ENCODE measurements at places on chromosomes 2 and 18.

GRCh38 chr2:181944914-181945291 is 40.8 kb upstream of the PPP1R1C start:
- no peak for DNase-seq

- no peak for DNase-seq
These were observed 383.6 kb downstream of the DCC start for GRCh38 chr18:52723550-52723970.

DNA sequence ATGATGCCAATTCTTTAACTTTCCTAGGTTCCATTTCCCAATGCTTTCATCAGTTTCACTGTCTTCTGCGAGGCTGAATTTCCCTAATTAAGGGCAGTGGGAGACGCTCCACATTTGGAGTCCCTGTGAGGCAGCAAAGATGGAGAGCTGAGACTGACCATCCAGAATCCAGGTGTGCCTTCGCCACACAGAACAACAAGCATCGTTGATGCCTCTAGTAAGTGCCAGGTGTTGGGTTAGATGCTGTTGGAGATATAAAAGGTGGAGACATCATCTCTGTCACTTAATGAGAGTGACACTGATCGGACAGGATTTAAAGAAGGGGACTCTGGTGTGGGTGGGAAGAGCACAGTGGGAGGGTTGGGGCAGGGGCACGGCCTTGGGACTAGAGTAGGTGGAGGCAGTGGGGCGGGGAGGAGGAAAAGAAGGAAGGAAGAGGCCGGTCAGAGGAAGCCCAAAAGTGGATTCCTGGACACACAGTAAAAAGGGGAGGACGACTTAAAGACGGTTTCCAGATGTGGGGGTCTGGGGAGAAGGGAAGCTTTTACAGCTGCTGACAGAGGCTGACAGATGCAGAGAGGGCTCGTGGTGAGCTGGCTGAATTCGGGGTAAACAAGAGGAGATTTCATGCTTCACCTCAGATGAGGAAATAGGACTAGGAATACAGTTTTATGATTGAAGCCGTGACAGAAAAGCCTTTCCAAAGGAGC is 113.0 kb downstream of the BCL2 start:
- DNase-seq = no peak

- no peak for DNase-seq
These were observed 21.6 kb downstream of the SMAD7 start for GRCh38 chr18:48929212-48929612.

GRCh38 chr18:49721981-49722380 is 91.4 kb downstream of the ACAA2 start:
- no peak for DNase-seq

DNA sequence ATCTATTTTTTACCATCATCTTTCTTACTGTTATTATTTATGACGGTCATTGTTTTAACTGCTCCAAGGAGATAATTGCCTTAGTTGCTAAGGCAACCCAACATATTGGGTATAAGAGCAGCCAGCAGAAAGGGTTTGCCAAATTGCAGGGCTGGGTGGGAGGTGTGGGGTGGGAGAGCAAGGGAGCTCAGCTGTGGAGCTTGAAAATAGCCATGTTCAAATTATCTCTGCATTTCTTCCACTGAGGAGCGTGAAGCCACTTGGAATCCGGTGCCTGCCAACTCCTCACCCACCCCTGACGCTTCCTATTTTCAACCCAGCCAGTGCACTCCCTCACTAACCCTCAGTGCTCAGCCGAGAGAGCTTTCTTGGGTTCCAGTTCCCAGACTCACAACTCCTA is 60.8 kb downstream of the SETBP1 start:
- DNase-seq = no peak
